NCI-H82 (cell line): ENCODE measurements at places on chromosomes 4 and X.
A peak's percentile ranks its signal among the peaks of the same experiment; 100 is the strongest.

GRCh38 chrX:118536204-118536603 lies 40.6 kb downstream of the DOCK11 start:
- no peak for DNase-seq

- no peak for DNase-seq
Measured at GRCh38 chr4:139247241-139247640, 32.8 kb downstream of the MGARP start.

- DNase-seq: no peak
Measured at GRCh38 chr4:132646186-132646585, 502.9 kb upstream of the PCDH10 start.

GRCh38 chrX:3134316-3134945 lies 93.2 kb downstream of the ARSF start:
- no peak for DNase-seq

- DNase-seq: no peak
Measured at GRCh38 chr4:17260166-17260907, 251.6 kb downstream of the QDPR start.

GRCh38 chrX:153573984-153574383 lies 25.0 kb downstream of the CCNQ start:
- DNase-seq: no peak

- DNase-seq: no peak
Measured at GRCh38 chr4:15234856-15235126, 193.0 kb upstream of the C1QTNF7 start.

DNA sequence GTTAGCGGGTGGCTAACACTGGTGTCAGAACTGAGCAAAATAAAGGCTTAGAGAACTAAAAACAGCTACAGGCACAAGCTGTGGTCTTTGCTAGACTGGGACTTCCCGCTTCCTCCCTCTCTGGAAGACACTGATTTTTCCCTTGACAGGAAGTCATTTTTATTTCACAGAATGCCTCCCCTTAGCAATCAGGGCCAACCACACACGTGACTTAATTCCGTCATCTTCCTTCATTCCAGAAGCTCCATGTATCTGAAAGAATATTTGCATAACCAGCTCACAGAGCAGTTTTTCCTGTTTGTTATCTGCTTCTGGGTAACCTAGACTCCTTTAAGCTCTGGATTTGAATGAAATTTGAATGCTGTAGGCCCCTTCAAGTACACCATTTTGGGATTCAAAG lies 327.5 kb upstream of the FRG1 start:
- no peak for DNase-seq

DNA sequence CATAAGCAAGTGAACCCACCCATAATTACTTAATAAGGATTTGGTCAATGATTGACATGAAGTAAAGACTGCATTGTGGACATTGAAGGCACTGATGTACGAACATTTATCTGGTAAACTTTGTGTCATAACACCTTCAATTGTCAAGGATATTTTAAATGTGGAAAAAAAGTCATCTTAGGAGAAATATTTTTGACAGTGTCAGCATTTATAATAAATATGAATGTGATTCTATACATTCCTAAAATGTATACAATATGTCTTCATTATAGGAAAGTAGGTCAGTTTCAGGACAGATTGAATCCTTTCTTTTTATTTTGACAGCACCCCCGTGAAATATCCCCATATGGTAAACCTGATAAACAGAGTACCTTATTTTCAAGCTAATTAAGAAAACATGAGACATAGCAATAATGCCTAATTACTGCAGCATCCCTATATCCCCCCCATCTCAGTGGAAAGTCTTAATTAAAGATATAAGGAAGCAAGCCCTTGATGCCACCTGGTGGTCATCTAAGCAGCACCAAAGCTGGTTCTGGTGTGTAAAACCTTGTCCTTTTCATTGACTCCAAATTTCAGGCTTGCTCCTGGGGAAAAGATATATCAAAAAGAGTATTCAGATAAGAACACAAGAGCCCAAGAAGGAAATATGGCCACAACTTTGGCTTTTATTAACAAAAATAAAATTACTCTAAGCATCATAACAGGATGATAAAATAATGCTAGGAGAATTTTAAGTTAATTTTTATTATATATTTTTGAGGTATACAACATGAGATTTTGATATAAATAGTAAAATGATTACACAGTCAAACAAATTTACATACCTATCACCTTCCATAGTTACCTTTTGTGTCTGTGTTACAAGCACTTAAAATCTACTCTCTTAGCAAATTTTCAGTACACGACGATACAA lies 379.7 kb downstream of the TLL1 start:
- peak; percentile 47 for DNase-seq

GRCh38 chr4:95283320-95283719 lies 265.5 kb downstream of the UNC5C start:
- DNase-seq: no peak

DNA sequence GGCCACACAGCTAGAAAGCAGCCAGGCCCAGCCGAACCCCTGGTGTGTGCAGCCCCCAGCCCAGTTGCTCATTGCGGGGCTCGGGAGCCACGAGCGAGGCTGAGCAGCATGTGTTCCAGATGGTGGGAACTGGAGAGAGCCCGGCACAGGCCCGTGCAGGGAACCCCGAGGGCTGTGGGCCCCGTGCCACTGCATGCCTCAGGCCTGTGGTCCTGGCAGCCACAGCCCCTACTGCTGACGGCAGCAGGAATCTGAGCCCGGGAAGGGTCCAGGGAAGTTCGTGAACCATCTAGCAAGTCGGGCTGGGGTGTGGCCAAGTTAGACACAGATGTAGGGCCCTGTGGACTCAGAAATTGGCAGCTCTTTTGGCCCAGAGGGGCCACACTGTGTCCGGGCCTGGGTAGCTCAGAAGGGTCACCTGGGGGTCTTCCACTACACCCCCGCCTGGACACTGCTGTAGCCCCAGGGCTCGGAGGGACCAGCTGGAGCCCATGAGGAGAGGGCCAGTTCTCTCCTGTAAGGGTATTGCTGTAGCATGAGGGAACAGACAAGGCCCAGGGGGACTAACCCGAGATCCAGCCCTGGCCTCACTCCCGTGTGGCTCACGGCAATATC lies 12.1 kb downstream of the HTRA3 start:
- no peak for DNase-seq

DNA sequence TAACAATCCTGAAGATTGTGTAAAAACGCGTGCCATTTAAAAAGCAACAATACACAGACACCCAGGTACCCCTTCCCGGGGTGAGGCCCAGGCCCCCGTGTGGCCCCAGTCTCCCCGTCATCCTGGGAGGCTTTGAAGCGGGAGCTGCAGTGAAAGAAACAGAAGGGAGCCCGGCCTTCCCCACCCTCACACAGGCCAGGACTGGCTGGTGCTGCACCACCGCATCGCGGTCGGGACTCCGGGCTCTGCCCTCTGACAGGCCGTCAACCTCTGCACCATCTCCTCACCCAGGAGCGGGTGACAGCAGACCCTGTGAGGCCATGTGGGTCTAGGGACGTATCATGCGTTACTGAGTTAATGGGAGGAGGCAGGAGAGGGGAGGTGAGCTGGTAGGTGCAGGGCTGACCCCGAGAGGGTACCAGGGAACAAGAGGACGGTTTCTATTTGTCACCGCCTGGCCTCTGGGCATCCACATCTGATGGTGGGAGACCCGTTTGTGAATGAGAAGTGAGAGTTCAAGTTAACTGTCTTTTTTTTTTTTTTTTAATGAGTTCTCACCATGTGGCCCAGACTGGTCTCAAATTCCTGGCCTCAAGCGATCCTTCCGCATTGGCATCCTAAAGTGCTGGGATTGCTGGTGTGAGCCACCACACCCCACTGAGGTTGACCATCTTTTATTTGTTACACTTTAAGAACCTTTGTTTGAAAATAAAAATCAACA lies 27.3 kb downstream of the PIGG start:
- no peak for DNase-seq

GRCh38 chrX:21847342-21847741 lies 7.9 kb downstream of the MBTPS2 start:
- DNase-seq: peak; percentile 66

DNA sequence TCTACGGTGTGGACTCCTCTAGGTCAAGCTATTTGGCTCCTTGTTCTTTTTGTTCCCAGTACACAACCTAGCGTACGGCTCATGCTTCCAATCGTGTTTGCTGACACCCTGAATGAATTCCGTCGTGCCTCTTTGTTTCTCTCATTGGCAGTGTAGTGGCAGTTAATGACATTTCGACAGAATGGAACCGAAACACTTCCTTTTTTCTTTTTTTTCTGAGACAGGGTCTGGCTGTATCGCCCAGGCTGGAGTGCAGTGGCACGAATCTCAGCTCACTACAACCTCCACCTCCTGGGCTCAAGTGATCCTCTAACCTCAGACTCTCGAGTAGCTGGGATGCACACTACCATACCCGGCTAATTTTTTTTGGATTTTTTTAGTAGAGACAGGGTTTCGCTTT lies 113.3 kb upstream of the ATP6AP2 start:
- DNase-seq: no peak

GRCh38 chr4:15912961-15913630 lies 25.4 kb downstream of the FGFBP1 start:
- no peak for DNase-seq

DNA sequence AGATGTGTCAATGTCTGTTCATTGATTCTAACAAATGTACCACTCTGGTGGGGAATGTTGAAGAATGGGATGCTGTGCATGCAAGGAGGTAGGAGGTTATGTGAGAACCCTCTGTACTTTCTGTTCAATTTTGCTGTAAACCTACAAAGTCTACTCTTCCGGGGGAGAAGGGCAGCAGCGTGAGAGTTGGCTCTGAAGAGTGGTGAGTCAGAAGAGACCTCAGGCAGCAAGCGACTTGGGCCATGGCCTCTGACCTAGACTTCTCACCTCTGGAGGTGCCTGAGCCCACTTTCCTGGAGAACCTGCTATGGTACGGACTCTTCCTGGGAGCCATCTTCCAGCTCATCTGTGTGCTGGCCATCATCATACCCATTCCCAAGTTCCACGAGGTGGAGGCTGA lies 26.7 kb downstream of the MANBA start:
- no peak for DNase-seq

- no peak for DNase-seq
Measured at GRCh38 chrX:118423558-118423957, 72.1 kb upstream of the DOCK11 start.

DNA sequence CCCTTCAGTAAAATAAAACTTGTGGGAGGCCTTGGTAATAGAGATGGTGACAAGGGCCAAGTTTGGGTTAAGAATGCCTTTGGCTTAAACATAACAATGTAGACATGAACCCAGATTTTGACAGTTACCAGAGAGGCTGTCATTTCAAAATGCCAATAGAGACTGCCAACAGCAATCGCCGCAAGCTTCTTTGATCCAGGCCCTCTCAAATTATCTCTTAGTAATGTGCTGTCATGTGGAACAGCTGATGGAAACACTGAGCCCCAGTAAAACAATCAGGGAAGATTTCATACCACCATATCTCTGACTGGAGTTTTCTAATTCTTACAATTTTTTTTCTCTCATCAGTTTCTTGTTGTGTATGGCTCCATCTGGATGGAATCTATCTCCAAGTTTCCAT lies 80.5 kb downstream of the ZNF330 start:
- no peak for DNase-seq

- DNase-seq: peak; percentile 11
Measured at GRCh38 chr4:74400395-74400794, 35.5 kb downstream of the EREG start.

- no peak for DNase-seq
Measured at GRCh38 chr4:54213761-54214160, 15.3 kb upstream of the PDGFRA start.
